ENCODE measurements at places on chromosomes 5 and 9.

- no peak overlapping the region for H3K27ac ChIP-seq
- H3K27me3 ChIP-seq, result no peaks in the 10 kb centered on the region
- DNase-seq, result no peak
- H3K4me1 ChIP-seq, result no peaks in the 10 kb centered on the region
These were observed 53.3 kb downstream of the LPAR1 start for GRCh38 chr9:110984890-110985437.

DNA sequence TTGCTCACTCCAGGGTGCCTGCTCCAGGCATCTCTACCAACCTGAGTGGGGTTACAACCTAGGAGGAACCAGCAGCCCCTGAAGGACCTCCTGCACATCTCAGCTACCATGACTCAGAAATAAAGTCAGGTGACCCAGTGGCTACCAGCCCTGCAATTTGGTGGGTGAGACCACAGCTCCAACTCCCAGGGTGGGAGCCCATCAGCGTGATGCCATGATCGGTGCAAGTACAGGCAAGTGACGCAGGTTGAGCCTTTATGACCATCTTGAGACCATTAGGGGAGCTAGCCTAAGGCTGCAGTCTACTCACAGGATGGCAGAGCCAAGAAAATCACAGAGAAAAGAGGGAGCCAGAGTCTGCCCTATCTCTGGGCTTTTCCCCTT lies 8.6 kb downstream of the SEPTIN8 start:
- no peak overlapping the region for H3K4me3 ChIP-seq
- H3K36me3 ChIP-seq, result no peaks in the 10 kb centered on the region
- no peaks in the 10 kb centered on the region for H3K4me1 ChIP-seq
- no peak for DNase-seq
- H3K27ac ChIP-seq, result no peak overlapping the region

- no peaks in the 10 kb centered on the region for H3K27me3 ChIP-seq
- no peaks in the 10 kb centered on the region for H3K4me1 ChIP-seq
- H3K36me3 ChIP-seq, result no peaks in the 10 kb centered on the region
- no peak for DNase-seq
- no peak overlapping the region for H3K4me3 ChIP-seq
These were observed 243.8 kb upstream of the IRX1 start for GRCh38 chr5:3351581-3352442.

DNA sequence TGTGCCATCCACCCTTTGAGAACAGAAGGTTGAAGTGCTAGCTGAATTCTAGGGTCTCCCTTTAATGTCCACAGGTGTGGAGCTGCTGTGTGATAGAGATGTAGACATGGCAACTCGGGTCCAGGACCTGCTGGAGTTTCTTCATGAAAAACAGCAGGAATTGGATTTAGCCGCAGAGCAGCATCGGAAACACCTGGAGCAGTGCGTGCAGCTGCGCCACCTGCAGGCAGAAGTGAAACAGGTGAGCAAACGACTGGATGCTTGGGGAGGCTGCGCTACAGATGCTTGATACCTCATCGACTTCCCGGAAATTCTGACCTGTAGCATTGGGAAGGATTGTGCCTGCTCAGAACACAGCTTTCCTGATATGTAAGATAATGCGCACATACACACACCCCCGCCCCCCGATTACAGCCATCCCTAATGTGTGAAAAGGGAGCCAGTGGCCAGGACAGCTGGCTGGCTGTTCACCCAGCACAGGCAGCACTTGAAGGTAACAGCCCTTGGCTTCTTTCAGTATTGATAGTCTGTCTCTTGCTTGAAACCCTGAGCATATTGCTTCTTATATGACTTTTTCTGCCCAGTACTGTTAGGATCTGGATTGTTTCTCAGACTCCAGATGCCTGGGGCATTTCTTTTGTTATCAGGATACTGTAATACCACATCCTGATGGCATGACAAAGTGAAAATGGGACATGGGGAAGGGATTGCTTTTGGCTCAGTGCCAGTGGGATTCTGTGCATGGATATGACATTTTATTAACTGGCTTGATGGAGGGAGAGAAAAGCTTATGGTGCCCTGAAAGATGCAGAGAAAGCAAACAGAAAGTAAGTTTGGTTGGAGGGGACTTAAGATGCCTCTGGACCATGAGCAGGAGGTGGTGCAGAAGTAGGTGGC lies 216.8 kb upstream of the OTULINL start:
- peaks cover 44% of the 10 kb centered on the region for H3K36me3 ChIP-seq
- no peaks in the 10 kb centered on the region for H3K27me3 ChIP-seq
- H3K4me3 ChIP-seq, result no peak overlapping the region
- H3K27ac ChIP-seq, result no peak overlapping the region

DNA sequence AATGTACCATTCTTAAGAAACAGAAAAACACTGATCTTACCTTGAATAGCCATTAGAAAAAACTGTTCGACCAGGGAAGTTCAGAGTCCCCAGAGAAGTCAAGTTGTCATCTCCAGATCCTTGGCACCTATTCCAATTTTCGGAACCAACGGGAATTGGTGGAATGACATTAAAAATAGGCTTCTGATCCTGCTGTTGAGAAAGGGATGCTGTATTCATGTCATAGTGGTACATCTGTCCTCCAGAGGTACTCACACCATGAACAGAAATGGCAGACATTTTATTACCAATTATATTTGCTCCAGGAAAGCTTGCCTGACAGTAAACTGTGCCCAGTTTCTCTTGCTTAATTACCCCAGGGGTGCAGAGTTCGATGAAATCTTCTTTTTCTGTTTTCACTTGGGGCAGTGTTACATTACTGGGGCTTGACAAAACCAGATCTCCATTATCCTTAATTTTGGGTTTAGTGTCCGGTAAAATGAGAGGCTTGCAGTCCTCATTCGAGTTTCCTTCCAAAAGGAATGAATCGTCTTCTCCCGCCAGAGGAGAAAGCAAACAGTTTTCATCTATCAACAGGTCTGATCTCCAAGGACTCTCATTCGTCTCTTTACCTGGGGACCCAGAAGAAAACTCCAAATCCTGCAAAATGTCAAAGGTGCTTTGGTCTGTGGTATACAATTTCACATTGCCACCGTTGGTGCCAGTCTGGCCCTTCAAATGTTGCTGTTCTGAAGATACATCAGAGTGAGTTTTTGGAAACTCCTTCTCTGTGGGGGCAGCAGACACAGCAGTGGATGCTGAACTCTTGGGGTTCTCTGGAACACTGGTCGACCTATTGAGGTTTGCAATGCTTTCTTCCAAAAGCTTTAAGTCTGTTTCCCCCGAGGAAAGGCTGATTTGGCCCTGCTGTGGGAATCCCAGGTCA lies 3.6 kb downstream of the NR3C1 start:
- no peak overlapping the region for H3K27ac ChIP-seq
- peaks cover 53% of the 10 kb centered on the region for H3K4me1 ChIP-seq
- H3K27me3 ChIP-seq, result no peaks in the 10 kb centered on the region
- peak overlapping the region; percentile 93 for H3K4me3 ChIP-seq
- peaks cover 21% of the 10 kb centered on the region for H3K36me3 ChIP-seq

DNA sequence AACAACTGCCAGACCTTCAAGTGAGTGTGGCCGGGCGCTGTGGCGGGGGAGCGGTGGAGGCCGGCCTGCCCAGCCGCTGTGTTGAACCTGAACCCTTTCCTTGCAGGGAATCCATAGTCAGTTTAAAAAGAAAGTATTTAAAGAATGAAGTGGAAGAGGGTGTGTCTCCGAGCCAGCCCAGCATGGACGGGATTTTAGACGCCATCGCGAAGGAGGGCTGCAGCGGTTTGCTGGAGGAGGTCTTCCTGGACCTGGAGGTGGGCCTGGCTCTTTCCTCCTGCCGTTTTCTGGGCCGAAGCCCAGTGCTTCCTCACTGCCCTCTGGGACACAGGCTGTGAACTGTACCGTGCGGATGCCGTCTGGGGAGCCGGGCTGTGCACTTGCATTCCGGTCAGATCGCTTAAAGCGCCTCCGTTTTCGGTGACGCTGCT lies 19.1 kb downstream of the EXOC3 start:
- H3K27ac ChIP-seq, result no peak overlapping the region
- H3K4me1 ChIP-seq, result peaks cover 8% of the 10 kb centered on the region
- H3K36me3 ChIP-seq, result peaks cover 30% of the 10 kb centered on the region

- no peak overlapping the region for H3K4me3 ChIP-seq
- H3K4me1 ChIP-seq, result no peaks in the 10 kb centered on the region
- no peak for DNase-seq
These were observed 103.5 kb downstream of the NTRK2 start for GRCh38 chr9:84773022-84773421.

GRCh38 chr5:43694027-43694426 lies 91.0 kb downstream of the NNT start:
- DNase-seq, result no peak
- no peaks in the 10 kb centered on the region for H3K27me3 ChIP-seq
- no peak overlapping the region for H3K4me3 ChIP-seq

- no peak overlapping the region for H3K27ac ChIP-seq
- no peak overlapping the region for H3K4me3 ChIP-seq
- no peaks in the 10 kb centered on the region for H3K27me3 ChIP-seq
- H3K4me1 ChIP-seq, result peaks cover 41% of the 10 kb centered on the region
These were observed 24.4 kb downstream of the RNF145 start for GRCh38 chr5:159184858-159185381.

- no peak overlapping the region for H3K4me3 ChIP-seq
- H3K4me1 ChIP-seq, result no peaks in the 10 kb centered on the region
- no peaks in the 10 kb centered on the region for H3K27me3 ChIP-seq
- H3K36me3 ChIP-seq, result no peaks in the 10 kb centered on the region
- no peak overlapping the region for H3K27ac ChIP-seq
- no peak for DNase-seq
These were observed 21.1 kb downstream of the RGS7BP start for GRCh38 chr5:64526734-64527439.

DNA sequence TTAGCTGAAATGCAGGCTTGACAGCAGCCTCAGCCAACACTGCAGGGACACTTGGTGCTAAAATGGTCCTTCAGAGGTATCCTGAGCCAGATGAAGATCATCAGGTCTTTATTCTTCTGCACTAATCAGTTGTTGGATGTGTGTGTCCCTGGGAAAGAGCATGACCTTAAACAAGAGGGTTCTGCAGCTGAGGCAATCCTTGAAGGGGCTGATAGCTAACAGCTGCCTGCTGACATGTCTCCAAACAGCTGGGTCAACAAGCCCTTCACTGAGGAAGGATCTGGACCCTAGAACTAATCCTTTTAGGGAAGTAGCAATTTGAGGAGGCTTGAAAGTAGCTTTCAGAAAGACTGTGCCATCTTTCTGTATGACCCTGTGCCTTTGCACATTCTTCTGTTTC lies 376.3 kb upstream of the ACTBL2 start:
- no peaks in the 10 kb centered on the region for H3K4me1 ChIP-seq
- H3K27ac ChIP-seq, result no peak overlapping the region
- H3K4me3 ChIP-seq, result no peak overlapping the region
- H3K36me3 ChIP-seq, result no peaks in the 10 kb centered on the region

- peak overlapping the region; percentile 87 for H3K4me3 ChIP-seq
- peak overlapping the region; percentile 89 for H3K27ac ChIP-seq
- no peaks in the 10 kb centered on the region for H3K27me3 ChIP-seq
These were observed 1.1 kb downstream of the HEXB start for GRCh38 chr5:74685979-74686631.

- no peak overlapping the region for H3K27ac ChIP-seq
- peaks cover 26% of the 10 kb centered on the region for H3K27me3 ChIP-seq
- no peaks in the 10 kb centered on the region for H3K4me1 ChIP-seq
- no peaks in the 10 kb centered on the region for H3K36me3 ChIP-seq
- no peak for DNase-seq
These were observed 7.4 kb downstream of the WNK2 start for GRCh38 chr9:93191354-93191660.

DNA sequence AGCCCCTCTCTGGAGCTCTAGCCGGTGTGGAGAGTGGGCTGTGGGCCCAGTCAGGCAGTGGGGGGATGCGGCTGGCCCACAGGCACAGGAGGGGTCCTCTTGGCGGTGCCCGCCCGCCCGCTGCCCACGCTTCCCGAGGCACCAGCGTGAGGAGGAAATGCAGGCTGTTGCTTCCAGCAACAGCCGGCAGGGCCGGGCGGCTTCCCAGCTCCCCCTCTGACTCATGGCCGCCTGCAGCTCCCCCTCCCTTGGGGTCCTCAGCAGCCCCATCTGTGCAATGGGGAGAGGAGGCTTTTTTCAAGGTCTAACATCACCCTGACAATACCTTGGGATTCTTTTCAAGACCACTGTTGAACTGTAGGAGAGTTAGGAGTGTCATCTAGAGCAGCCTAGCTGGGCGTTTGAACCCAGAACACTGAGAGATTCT lies 10.4 kb downstream of the CXXC5 start:
- H3K4me1 ChIP-seq, result peaks cover 95% of the 10 kb centered on the region
- H3K4me3 ChIP-seq, result peak overlapping the region; percentile 75
- H3K27me3 ChIP-seq, result no peaks in the 10 kb centered on the region
- H3K36me3 ChIP-seq, result no peaks in the 10 kb centered on the region
- no peak for DNase-seq
- peak overlapping the region; percentile 94 for H3K27ac ChIP-seq

DNA sequence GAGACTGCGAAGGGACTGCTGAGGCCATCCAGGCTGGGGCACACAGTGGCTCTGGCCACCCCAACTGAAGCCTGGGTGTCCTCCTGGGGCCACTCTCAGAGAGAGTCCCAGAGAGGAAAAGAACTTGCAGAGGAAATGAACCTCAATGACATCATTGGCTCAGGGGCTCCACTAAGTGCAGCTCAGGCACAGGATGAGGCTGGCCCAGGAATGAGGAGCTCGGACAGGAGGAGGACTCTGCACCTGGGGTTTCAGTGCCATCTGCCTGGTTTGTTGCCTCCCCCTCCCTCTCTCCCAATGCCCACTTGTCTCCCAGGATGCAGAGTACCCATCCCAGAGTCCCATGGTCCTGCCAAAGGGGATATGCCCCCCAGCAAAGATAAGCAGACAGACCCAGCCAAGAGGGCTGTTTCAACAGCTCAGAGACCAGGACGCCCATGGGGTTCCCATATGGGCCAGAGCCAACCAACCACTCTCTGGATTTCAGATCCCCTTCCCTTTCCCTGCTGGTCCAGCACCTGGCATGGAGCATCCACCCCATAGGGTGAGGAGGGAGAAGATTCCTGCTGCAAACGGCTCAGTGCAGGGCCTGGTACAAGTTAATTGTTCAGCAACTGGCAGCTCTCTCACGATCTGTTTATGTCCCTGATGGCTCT lies 26.9 kb upstream of the OLFM1 start:
- H3K4me1 ChIP-seq, result no peaks in the 10 kb centered on the region
- DNase-seq, result no peak
- no peak overlapping the region for H3K27ac ChIP-seq
- H3K4me3 ChIP-seq, result no peak overlapping the region
- H3K27me3 ChIP-seq, result peaks cover 25% of the 10 kb centered on the region

- no peak overlapping the region for H3K27ac ChIP-seq
- H3K27me3 ChIP-seq, result no peaks in the 10 kb centered on the region
- no peak for DNase-seq
- no peaks in the 10 kb centered on the region for H3K4me1 ChIP-seq
- H3K36me3 ChIP-seq, result no peaks in the 10 kb centered on the region
These were observed 105.9 kb downstream of the KCNN2 start for GRCh38 chr5:114467729-114468128.

DNA sequence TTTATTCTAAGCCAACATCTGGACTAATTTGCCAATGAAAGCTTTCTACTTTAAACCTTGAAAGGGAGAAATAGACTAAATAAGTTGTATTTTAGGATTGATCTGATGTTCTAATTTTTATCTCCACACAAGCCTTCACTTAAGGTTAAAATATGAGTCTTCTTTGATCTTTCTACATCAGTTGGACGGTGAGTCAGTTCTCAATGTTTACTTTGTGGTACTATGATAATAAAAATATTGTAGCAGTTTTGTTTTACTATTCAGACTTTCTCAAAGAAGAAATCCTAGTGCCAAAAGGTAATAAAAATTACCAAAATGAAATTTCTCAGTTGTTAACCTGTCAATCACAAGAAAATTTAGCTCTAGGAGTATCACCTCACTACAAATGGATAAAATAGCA lies 203.5 kb upstream of the RGMB start:
- H3K27me3 ChIP-seq, result no peaks in the 10 kb centered on the region
- no peak for DNase-seq
- H3K4me1 ChIP-seq, result no peaks in the 10 kb centered on the region
- no peak overlapping the region for H3K4me3 ChIP-seq
- H3K27ac ChIP-seq, result no peak overlapping the region
- no peaks in the 10 kb centered on the region for H3K36me3 ChIP-seq

Data from naive B cell (primary cell).